Metanephros (tissue), 2 donors: ENCODE measurements at places on chromosomes 7 and 10. TPM values are rescaled to one million over a fixed set of nuclear protein-coding genes. Genes with fewer than 3 reads are reported as not detected.

Gene FAM131B
- 1.9 TPM for total RNA-seq

Gene MACROH2A2
- 39.4 TPM for total RNA-seq

Gene FAM20C
- total RNA-seq: 67.1 TPM

Gene GPR141
- total RNA-seq: 6.4 TPM

Gene PSD
- total RNA-seq: 11.7 TPM

Gene FZD1
- 78.3 TPM for total RNA-seq

Gene LLCFC1
- not detected for total RNA-seq

Gene MYL10
- total RNA-seq: 8.8 TPM

Gene BHLHA15
- 0.41 TPM for total RNA-seq

Gene LIPK
- not detected for total RNA-seq
